ENCODE measurements at places on chromosomes 6 and 20. TPM values are rescaled to one million over a fixed set of nuclear protein-coding genes. Genes with fewer than 3 reads are reported as not detected.

FERMT1 gene
- total RNA-seq: 0.54 TPM

COL9A3 gene
- 0.94 TPM for total RNA-seq

SLC4A11 gene
- 0.35 TPM for total RNA-seq

ISM1 gene
- 1.0 TPM for total RNA-seq

PPIL6 gene
- 1.2 TPM for total RNA-seq

ACAT2 gene
- total RNA-seq: 8.7 TPM

PLN gene
- total RNA-seq: 2,070 TPM

C6orf47 gene
- 17.7 TPM for total RNA-seq

SCGN gene
- total RNA-seq: not detected

PLAGL1 gene
- 13.0 TPM for total RNA-seq

GPR6 gene
- not detected for total RNA-seq

SRMS gene
- not detected for total RNA-seq

PPP1R3G gene
- 7.7 TPM for total RNA-seq

KCNB1 gene
- 0.38 TPM for total RNA-seq

EPPIN gene
- total RNA-seq: not detected

UNC93A gene
- not detected for total RNA-seq
